ENCODE measurements at places on chromosomes 2 and 18.

- DNase-seq: no peak
These were observed 43.4 kb downstream of the THUMPD2 start for GRCh38 chr2:39735648-39736047.

- no peak for DNase-seq
These were observed 6.1 kb upstream of the CCDC178 start for GRCh38 chr18:33446604-33447003.

- DNase-seq: no peak
These were observed 10.3 kb downstream of the STAT1 start for GRCh38 chr2:191003405-191004309.

DNA sequence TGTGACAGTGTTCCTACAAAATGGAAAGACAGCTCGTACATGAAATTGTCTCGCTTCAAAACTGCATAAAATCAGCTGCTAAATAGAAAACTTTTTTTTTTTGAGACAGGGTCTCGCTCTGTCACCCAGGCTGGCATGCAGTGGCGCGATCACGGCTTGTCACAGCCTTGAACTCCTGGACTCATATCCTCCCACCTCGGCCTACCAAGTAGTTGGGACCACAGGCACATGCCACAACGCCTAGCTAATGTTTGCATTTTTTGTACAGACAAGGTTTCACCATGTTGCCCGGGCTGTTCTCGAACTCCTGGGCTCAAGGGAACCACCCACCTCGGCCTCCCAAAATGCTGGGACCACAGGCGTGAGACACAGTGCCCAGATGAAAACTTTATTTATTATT is 3.2 kb downstream of the TXNL4A start:
- no peak for DNase-seq

DNA sequence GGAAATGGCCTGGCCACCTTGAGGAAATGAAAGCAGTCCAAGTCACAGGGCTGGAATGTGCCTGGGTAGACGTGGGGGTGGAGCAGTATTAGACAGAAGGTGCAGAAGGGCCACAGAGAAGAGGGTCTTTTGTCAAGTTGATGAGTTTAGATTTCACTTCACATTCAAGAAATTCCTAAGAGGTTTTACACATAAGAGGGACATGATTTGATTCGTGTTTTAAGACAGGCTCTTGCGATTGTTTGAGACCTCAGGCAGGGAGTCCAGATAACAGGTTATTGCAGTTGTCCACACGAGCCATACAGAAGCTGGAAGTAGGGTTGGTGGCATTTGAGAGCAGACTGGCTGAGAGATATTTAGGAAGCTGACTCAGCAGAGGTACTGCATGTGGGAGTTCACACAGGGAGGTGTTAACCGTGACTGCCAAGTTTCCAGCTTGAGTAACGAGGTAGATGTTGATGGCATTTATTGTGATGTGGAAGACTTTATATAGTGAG is 64.6 kb downstream of the NEB start:
- DNase-seq: no peak

- DNase-seq: no peak
These were observed 84.9 kb downstream of the SLC8A1 start for GRCh38 chr2:40367032-40367431.

DNA sequence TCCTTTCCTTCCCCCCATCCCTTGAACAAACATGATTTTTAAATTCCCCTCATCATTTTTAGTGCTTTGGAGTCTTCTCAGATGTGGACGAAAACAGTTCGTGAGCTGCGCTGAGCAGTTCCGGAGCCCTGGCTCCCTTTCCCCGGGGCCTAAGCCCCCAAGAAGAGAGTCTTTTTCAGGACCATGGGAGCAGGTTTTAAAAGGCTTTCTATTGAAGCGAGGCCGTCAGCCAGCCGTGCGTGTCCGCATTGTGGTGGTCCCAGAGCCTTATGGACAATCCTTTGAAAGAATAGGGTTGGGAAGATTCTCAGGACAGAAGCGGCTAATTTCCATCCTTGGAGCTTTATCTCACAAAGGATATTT is 290.7 kb downstream of the SOX11 start:
- DNase-seq: no peak

GRCh38 chr2:3657881-3658280 is at the start of gene ALLC:
TSS of gene ALLC (plus strand) at chr2:3658200. CDS start at chr2:3671158, 12,958 bp downstream.
- no peak for DNase-seq

DNA sequence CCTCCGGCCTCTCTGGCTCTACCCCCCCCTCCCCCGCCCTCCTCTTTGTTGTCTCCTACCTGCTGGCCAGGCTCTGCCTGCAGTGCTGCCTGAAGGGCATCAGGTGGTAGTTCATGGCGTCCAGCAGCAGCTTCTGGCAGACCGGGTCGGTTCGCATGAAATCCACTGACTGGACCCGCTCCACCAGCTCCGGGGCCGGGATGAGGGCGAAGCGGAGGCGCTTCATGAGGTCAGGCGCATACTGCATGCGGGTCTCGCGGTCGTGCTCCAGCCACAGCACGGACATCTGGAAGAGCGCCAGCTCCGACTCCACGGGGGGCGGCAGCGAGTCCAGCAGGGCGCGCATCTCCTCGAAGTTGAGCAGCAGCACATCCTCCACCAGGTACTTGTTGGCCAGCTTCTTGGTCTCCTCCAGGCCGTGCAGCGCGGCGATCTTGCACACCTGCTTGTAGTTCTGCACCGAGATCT is 3.2 kb downstream of the KLHL14 start:
- no peak for DNase-seq

DNA sequence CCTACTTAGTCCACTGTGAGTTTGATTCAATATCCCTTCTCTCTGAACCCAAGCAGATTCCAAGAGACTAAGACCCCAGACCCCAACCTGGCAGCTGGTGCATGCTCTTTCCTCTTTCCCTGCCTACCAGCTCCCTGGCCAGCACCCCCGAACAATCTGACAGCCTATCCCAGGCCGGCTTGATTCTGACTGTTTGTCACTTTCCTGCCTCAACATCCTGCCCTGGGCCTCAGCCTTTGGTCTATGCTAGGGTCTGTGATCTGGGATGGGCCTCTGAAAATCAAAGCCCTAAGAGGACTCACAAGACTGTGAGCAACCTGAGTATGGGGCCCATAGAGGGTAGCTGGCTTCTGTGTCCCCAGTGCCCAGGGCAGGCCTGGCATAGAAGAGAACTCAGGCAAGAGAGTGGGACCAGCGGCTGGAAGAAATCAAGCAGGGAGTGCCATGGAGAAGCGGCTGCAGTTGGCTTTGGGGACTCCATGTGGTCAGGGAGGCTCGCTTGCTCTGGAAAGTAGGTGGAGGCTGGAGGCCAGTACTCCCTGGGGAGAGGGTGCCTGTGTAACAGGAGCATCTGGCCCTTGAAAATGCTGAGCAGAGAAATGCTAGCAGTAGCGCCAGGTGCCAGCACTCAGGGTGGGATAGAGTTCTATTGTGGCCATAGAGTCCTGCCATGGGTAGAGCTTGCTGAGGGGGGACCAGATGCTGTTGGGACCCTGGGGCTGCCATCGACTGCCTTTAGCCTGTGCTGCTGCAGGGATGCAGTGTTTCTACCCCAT is 343.9 kb downstream of the DYSF start:
- DNase-seq: no peak

DNA sequence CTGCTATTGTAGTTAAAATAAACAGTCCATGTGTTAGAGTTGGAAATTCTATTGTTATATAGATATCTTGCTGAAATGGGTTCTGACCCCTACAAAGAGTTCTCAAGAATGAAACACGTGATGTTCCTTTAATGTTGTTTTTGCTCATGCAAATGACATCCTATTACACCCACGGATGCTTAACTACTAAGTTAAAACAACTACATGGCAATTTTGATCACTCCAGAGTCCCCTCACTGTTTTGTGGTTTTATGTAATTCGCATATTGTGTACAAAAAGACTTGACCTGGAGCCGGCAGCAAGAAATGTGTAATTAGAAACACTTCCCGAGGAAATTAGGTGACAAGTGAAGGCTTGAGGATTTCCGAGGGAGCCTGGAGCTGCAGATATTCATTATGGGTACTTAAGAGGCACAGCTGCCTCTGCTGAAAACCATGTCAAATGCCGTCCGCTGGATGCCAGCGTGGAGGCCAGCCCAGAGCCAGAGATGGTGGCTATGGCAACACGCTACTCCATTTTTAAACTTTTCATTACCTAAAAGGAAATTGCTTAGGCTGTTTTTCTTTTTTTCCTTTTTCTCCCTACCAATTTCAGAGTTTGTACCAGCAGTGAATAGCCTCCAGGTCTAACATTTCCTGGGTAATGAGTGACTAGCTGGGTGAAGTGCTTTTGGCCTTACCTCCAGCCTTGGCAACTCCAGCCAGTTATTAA is 21.0 kb upstream of the CABLES1 start:
- DNase-seq: no peak

GRCh38 chr2:177154809-177155208 is 57.8 kb upstream of the HNRNPA3 start:
- no peak for DNase-seq

GRCh38 chr2:197777823-197778407 is 7.2 kb downstream of the BOLL start:
- no peak for DNase-seq

DNA sequence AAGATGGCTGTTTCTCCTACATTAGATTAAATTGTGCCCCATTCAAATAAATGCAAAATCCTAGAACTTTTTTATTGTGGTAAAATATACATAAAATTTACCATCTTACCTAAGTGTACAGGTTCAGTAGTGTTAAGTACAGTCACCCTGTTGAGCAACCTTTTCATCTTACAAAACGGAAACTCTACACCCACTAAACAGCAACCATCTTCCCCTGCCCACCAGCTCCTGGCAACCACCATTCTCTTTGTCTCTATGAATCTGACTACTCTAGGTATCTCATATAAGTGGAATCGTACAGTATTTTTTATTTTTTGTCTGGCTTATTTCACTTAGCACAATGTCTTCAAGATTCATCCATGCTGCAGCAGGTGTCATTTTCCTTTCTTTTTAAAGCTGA is 53.0 kb downstream of the ASXL2 start:
- peak; percentile 36 for DNase-seq

GRCh38 chr2:120204022-120204405 is 19.2 kb downstream of the TMEM185B start:
- no peak for DNase-seq

DNA sequence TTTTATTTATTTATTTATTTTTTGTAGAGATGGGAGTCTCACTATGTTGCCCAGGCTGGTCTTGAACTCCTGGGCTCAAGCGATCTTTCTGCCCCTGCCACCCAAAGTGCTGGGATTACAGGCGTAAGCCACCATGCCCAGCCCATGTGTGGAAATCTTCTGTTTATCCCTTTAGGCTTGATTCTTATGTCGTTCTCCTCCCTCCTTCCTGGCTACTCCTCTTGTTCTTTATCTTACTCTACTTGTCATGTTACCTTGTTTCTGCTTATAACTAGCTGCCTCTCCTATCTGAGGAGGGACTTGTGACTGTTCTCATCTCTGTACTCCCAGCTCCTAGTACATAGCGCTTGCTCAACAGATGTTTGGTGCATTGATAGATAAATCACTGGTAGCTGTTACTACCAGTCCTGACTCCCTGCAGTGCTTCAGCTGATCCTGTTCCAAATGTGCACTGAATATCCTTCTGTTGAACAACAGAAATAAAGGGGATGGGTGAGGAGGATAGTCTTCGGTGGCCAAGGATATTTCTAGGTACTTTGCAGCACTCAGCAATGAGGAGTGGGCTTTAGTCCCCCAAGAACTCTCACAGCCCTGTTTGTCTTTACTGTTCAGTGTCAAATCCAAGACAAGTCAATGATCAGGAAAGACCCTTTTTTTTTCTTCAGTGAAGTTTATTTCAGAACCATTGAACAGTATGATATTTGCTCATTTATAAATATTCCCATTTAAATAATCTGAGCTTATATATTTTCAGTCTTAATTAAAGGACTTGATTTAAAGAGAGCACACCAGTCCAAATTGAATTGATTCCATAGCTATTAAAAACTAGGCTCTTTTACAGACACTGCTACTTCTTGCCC is 7.2 kb downstream of the IL1B start:
- DNase-seq: no peak

DNA sequence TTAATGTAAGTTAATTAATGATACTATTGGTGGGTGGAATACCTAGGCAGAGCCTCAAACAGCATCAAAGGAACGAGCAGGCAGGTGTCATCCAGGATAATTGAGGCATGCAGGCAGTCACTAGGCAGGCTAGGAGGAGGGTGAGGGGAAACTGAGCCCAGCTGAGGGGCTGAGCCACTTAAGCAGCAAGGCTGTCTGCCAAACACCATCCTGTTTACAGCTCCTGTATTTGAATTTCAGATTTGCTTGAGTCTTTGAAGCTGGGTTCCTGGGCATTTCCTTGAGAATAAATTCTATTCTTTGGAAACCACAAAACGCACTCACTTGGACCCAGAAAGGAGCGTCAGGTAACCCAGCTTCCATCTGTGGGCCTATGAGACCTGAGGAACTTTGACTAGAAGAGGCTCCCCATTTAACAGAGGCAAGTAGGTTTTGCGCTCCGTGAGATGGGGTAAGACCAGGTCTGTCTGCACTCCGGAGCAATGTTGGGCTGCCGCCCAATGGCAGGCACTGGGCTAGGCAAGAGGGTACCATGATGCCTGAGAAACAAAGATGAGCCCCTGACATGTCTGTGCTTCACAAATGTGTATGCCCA is 2.0 kb downstream of the EDAR start:
- DNase-seq: peak; percentile 30

GRCh38 chr18:53610957-53611356 is 613.5 kb downstream of the MBD2 start:
- DNase-seq: no peak

GRCh38 chr2:56208380-56208779 is 24.6 kb downstream of the CCDC85A start:
- no peak for DNase-seq

DNA sequence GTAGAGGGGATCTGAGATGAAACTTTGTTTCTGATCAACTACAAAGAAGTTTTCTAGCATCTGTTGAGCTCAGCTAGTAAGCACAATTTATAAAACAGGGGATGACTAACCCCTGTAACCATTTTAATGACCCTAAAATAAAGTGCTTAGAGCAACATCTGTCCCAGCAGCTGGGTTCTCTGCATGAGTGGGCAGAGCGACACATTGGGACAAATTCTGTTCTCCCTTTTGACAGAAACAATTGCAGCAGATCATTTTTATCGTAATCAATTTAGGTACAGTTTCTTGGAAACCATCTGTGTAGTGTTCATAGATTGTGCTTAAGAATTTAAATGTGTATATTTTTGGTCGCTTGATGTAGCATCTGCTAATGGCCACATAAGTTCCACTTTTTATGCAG is 678.0 kb downstream of the RNF144A start:
- DNase-seq: no peak

DNA sequence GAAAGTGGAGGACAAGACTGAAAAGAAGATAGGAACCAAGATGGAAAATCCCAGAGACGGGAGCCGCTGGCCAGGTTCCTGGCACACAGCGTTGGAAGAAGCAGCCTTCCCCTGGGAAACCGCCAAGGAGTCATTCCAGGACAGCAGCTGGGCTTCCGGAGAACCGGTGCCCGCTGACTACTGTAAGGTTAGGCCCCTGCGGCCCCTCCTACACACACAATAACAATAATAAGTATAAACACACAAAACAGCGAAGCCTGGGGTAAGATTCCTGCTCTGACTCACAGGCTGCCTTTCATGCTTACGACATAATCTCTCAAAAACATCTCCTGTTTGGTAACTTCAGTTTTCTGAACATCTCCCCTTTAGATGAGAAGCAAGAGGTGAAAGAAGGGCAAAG is 28.1 kb upstream of the MYCN start:
- no peak for DNase-seq

DNA sequence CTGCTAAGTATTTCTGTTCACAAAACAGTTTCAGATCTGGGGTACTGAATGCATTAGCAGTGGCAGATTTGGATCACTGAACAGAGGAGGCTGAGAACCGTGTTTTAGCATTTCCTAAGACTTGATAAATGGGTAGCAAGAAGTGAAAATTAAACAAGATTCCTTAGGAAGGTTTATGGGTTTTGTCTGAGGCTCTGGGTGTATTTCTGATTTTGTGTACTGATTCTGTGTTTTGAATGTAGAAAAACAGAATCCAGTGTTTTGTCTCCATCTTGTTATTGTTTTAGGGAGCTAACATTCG is 1.4 kb downstream of the FAM117B start:
- DNase-seq: no peak
